OCI-M1 (cell line): ENCODE measurements at places on chromosomes 6 and 20.
A peak's percentile ranks its signal among the peaks of the same experiment; 100 is the strongest.

DNA sequence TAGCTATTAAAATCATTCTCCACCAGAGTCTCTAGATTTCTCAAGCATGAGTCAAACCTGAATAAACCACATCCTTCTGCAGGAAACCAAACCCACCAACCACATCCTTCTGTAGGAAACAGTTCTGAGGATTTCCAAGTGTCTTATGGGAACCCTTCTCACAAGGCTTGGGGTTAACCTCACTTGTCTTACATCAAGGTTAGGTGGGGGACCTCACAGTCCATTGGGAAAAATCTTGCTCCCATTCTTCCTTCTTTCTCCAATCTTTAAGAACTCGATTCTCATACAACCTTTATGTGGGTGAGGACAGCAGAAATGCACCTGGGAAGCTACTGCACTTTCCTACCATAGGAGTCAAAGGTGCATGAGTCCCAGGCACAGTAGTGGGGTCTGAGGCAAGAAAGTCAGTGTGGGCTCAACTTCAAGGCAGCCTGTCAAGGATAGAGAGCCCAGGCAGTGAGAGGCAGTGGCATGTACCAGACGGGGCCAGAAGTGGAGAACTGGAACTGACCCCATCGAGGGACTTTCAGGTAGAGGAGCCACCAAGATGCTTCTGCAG is 114.5 kb downstream of the SLC22A3 start:
- DNase-seq, result peak; percentile 79

GRCh38 chr20:19308146-19308545 is 95.7 kb downstream of the SLC24A3 start:
- DNase-seq, result peak; percentile 17

- DNase-seq, result no peak
Observed at GRCh38 chr20:21511850-21512633, 1.8 kb downstream of the NKX2-2 start.

DNA sequence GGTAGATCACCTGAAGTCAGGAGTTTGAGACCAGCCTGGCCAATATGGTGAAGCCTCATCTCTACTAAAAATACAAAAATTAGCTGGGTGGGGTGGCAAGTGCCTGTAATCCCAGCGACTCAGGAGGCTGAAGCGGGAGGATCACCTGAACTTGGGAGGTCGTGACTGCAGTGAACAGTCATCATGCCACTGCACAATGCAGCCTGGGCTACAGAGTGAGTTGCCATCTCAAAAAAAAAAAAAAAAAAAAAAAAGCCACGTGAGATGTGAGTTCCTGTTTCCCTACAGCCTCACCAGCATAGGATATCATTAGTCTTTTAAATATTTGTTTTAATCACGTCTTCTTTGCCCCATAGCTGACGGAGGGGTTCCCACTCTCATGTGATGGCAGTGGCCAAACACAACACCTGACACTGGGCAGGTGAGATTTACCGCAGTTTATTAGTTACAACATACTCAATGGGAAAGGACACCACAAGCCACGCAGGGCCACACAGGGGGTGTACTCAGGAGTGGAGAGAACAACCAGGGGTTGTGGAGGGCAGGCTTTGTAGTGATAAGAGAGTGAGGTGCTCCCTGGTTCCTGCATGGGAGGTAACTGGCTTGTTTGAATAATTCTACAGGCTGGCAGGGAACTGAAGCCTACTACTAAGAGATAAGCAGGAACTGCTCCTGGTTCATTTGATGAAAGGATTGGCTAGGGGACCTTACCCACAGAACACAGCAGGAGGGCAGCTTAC is 4.6 kb upstream of the LZTS3 start:
- DNase-seq, result peak; percentile 55

DNA sequence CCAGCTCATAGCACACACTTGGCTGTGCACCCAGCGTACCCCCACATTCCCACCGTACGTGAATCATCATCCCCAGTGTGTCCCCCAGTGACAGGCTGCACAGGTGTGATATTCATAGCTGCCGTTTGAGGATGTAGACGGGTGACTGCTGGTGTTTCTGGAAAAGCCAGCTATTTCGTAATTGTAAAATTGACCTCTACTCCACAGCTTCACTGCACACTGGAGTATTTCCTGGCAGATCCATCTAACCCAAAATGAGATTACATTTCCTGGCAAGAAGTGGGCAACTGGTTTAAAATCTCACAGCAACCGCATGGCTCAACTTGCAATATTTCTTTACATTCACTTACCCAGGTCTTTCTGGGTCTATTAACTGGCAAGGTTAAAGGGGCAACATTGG is 30.3 kb downstream of the CD83 start:
- DNase-seq, result no peak

- no peak for DNase-seq
Observed at GRCh38 chr20:17825960-17826843, 126.4 kb downstream of the BANF2 start.

- no peak for DNase-seq
Observed at GRCh38 chr6:150478656-150479545, 110.1 kb downstream of the IYD start.

DNA sequence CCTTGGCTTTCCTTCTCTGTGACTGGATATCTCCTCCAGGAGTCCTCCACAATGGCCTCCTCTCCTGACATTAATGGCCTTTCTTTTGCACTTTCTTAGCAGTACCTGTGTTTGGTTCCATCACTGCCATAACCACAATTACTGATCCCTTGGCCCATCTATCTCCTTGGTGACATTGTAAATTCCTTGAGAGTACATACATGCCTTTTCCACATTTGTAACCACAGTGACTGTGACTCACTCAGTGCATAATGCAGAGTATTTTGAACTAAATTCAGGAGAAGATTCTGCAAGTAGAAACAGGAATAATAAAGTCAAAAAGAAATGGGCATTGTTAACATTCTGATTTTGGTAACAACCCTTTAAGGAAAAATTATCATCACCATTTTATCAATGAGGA is 197.2 kb upstream of the SOX4 start:
- DNase-seq, result no peak

DNA sequence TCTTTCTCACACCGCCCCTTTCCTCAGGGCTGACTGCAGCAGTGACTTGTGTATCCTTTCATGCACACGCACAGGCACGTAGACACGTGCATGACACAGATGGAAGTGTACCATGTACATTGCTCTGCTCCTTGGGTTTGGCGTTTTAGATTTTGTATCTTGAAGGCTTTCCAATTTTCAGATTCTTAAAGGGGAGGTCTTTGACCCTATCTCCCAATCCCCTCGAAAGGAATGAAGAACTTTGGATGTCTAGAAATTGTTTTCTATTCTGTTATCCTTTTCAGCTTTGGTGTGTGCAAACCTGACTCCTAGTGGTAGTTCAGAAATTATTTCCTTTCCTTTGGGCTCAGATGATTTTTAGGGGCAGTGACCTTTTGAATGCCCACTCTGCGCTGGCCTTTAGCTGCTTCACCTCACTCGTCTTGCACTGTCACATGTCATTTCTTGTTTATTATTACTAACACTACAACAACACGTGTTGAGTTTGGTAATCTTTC is 63.0 kb downstream of the HIVEP1 start:
- DNase-seq, result peak; percentile 24

DNA sequence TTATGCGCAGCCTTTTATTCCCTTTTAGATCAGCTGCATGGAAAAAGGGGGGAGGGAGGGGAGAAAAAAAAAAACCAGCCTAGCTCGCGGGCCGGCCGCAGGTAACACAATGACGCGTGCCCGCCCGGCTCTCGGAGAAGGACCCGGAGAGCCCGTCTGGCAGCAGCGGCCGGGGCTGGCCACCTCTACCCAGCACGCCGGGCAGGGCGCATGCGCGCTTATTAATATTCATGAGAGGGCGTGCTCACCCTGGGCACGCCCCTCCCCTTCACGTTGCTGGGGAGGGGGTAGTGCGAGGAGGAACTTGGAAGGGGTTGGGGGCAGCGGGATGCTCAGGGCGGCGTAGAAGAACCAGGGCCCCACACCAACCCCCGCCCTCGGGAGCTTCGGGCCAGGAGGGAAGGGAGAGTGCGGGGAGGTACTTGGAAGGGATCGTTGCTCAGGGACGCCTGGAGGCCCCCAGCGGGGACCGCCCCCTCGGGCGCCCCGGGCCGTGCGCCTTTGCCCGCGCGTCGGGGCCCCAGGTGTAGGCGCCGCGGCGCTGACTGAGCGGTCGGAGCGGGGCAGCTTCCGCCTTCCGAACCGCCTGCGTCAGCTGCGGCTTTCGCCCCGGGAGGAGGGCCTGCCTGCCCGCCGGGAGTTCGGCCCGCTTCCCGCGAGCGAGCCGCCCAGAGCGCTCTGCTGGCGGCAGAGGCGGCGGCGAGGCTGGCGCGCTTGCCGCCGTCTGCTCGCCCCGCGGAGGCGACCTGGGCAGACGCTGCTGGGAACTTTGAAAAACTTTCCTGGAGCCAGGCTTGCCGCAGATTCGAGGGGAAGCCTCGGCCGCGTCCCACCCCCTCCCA is at the start of gene JAG1:
JAG1 (minus strand) TSS at position 158 of the 842 bp plus-strand sequence. CDS start 469 bp downstream, outside the sequence.
- peak; percentile 91 for DNase-seq

DNA sequence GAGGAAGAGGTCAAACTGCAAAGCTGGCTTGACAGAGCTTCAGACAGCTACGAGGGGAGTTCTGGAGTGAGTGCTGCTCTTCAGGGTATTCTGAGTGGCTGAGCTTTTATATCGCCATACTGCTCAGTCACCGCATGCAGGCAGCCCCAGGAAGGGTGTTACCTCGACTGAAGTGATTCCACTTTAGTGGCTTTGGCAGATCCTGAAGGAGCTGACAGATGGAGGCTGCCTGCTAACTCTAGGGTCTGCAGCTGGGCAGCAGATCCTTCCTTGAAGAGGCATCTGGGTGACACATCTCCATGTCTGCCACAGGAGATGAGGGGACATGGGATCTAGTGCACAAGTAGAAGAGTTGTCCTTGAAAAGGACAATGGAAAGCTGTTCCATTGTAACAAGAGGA is 3.7 kb upstream of the DEK start:
- DNase-seq, result no peak

GRCh38 chr6:22380236-22380635 is 83.4 kb upstream of the PRL start:
- no peak for DNase-seq

- no peak for DNase-seq
Observed at GRCh38 chr20:3970016-3970415, 45.3 kb downstream of the RNF24 start.

GRCh38 chr6:24504287-24504648 is 9.5 kb downstream of the ALDH5A1 start:
- DNase-seq, result no peak

- DNase-seq, result peak; percentile 82
Observed at GRCh38 chr6:154511791-154512190, 1.3 kb upstream of the CNKSR3 start.

DNA sequence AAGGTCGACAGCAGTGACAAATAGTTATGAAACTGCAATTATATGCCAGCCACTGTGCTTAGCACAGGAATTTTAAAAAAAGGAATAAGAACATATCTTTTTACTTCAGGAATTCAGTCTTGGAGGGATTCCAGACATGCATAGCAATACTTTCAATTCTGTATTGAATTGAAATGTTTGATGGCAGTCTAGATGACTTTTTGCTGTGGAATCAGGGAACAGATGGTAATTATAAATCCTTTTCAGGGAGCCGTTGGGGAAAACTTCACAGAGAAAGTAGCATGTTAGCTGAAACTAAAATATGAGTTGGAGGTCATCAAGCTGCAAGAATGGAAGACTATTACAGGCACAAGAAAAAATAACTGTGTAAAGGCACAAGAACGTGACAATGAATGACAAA is 74.8 kb downstream of the IMPG1 start:
- no peak for DNase-seq
